Regular cardiac myocyte (primary cell): ENCODE measurements at places on chromosomes 3 and 15. TPM values are rescaled to one million over a fixed set of nuclear protein-coding genes. Genes with fewer than 3 reads are reported as not detected.

Gene ETV5
- total RNA-seq = 30.2 and 33.2 TPM in 2 replicates

Gene GAP43
- total RNA-seq = 0.56 and 1.2 TPM in 2 replicates

Gene GOLGA6A
- under 0.01 and 0.28 TPM in 2 replicates for total RNA-seq

Gene IGDCC3
- not detected in 2 replicates for total RNA-seq

Gene OXTR
- 15.0 and 29.9 TPM in 2 replicates for total RNA-seq

Gene OSTN
- total RNA-seq = 8.7 and 10.4 TPM in 2 replicates

Gene ALDH1L1
- total RNA-seq = 2.1 and 4.8 TPM in 2 replicates

Gene TEX55
- not detected in 2 replicates for total RNA-seq
